ENCODE measurements at places on chromosomes 7 and 10.

GRCh38 chr7:70703785-70704184, 428.2 kb upstream of the GALNT17 start:
- no peak for DNase-seq

DNA sequence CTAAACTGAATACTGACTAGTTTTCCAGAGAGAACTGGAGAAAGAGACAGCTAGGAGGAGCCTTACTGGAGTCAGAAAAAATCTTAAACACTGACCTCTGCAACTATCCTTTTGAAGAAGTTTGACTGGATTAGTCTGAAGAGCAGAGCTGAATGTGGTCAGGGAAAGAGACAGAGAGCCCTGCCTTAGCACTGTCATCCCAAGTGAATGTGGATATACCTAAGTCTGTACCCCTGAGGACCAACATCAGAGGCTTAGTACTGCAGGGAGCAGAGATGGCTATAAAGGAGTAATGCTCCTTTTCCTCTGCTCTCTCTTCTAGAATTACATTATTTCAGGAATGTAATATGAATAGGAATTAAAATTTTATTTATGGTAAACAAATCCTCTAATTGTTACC, 69.8 kb upstream of the TMEM140 start:
- no peak for DNase-seq

- no peak for DNase-seq
Measured at GRCh38 chr7:147818317-147818716, 772.2 kb upstream of the C7orf33 start.

GRCh38 chr7:157306846-157307838, 29.7 kb upstream of the DNAJB6 start:
- no peak for DNase-seq

DNA sequence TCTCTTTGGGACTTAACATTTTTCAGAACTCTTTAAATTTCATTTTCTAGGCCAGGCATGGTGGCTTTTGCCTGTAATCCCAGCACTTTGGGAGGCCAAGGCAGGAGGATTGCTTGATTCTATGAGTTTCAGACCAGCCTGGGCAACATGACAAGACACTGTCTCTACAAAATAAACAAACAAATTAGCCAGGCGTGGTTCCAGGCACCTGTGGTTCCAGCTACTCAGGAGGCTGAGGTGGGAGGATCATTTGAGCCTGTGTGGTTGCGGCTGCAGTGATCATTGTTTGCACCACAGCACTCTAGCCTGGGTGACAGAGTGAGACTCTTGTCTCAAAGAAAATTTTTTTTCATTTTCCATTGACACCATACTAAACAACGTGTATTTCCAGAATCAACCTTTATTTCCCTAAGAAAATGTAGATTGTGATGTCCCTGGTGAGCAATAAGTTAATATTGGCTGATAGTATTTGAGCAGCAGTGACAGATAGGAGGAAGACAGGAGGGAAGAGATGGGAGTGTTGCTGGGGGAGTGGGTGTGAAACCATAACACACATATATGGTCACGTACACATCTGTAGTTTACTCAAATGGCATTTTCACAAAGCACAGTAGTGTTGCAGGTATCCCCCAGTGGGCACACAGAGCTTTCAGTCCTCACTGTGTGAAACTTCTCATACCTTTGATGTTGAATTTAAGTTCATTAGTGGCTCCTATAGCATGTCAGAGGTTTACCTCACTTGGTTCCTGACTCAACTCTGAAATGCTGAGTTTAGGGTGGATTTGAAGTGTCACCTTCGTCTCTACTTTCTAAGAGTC, 205.6 kb downstream of the AUTS2 start:
- DNase-seq, result peak; percentile 71

DNA sequence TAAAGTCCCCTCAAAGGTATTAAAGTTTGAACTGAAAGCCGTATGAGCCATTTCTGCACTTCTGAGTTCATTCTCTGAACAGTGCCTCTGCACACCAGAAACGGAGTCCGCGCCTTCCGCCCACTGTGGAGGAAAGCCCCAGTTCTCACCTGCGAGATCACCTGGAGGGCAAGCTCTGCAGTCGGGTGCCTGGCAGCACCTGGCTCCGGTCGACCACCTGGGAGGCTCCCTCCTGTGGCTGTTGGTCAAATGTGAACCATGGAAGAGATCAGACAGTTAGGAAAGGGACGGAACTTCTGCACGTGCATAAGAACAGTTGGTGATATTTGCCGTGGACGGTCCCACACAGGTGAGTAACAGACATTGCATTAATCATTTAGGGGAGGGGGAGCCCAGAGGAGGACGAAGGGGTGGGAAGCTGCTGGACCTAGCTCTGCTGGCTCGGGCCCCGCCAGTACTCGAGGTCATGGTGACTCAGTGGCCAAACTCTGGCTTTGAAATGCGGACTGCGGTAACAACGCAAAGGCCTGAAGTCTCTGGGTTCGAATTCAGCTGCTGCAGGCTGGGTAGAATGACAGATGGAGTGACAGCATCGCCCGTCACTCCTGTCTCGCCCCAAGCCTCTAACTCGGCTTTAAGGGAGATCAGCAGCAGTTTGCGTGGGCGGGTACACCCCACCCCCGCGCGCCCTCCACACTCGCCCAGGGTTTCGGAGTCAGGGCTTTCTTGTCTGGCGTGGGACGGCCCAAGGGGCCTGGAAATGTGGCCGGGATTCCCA, 1.7 kb upstream of the DPYSL4 start:
- DNase-seq, result no peak

DNA sequence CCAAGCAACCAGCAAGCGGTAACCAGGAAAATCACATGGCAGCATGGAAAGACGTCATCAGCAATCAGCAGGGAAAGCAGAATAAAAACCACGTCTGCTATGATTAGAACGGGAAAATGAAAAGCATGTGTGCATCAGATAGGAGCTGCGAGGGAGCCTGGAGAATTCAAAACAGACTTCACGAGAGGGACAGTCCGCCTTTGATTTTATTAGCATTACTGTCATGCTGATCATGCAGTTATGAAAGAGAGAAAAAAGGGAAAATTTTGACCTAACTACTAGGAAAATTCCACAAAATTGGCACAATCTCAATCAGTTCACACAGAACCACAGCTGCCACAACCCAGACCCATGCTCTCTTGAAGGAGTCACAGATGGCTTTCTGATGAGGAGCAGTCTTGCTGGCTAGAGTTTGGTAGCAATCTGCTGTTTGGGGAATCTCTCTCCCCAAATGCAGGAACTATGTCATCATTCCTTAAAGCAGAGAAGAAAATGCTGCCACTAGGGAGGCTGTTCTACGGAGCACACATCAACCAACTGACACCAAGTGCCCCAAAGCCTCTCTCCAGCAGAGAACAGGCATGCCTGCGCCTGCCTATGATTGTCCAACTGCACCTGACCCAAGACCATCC, 295.9 kb downstream of the TNS3 start:
- DNase-seq, result no peak

- DNase-seq, result no peak
Measured at GRCh38 chr10:124291001-124291701, 127.6 kb downstream of the OAT start.

GRCh38 chr7:31767686-31768358, 80.8 kb downstream of the PPP1R17 start:
- no peak for DNase-seq

DNA sequence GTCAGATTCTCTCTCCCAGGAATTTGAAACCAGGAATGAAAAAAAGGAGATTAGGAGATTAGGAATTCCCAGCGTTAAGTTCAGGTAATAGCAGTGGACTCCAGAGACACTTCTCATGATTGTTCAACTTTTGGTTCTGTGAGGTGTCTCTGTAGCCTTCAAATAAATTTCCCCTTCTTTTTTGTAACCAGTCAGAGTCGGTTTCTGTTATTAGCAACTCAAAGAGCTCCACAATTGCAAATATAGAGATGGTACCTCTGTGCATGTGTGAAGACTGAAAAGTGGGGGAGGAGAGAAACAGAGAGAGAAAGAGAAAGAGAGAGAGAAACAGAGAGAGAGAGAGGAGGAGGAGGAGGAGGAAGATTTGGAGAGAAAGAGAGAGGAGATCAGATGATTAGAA, 112.8 kb upstream of the STEAP1B start:
- DNase-seq, result no peak

DNA sequence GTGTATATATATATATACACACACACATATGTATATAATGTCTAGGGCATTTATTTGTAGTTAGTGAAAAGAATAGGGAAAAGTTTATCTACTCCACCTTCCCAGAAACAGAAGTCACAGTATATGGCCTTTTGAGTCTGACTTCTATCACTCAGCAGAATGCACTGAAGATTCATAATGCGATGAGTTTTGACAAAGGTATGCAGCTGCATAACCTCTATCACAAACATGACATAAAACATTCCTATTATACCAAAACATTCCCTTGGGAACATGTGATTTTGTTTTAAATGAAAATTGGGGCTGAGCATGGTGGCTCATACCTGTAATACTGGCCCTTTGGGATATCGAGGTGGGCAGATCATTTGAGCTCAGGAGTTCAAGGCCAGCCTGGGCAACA, 137.3 kb upstream of the EEPD1 start:
- DNase-seq, result no peak

- no peak for DNase-seq
Measured at GRCh38 chr7:100785878-100786277, 41.4 kb downstream of the EPHB4 start.

GRCh38 chr7:50707236-50708006, 75.3 kb downstream of the GRB10 start:
- no peak for DNase-seq

GRCh38 chr10:131406676-131407392, 95.3 kb upstream of the TCERG1L start:
- no peak for DNase-seq

GRCh38 chr7:112010994-112011393, 195.2 kb downstream of the DOCK4 start:
- DNase-seq, result no peak

- peak; percentile 21 for DNase-seq
Measured at GRCh38 chr7:121279060-121279620, 49.7 kb upstream of the WNT16 start.

GRCh38 chr10:97049670-97050069, 136.1 kb downstream of the SLIT1 start:
- no peak for DNase-seq

DNA sequence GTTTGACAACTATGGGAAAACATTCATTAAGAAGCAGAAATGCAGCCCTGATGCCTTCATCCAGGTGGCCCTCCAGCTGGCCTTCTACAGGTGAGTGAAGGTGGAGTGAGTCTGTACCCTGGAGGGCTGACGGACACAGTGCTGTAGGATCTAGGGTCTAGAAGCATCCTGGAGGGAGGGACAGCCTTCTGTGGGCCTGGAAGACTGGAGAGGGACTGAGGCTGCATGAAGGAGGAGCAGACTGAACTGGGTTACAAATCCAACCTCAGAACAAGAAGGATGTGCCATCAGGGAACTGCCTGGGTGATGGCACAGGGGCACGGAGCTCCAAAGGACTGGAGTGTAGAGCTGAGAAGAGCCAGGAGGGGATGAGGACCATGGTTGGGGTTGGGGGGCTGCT, 27.5 kb upstream of the C10orf53 start:
- DNase-seq, result no peak

DNA sequence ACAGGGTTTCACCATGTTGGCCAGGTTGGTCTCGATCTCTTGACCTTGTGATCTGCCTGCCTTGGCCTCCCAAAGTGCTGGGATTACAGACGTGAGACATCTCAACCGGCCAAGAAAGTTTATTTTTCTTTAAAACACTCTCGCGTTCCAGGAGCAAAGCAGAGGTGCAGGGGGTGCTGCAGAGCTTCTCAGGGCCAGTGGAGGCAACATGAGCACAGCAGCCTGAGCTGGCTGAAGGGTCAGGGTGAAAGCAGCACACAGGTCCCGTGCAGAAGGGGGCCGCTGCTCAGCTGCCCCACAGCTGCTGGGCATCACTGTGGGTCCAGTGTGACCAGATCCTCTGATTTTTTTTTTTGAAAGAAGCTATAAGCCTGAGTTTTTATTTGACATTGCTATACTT, 46.1 kb downstream of the EPHB4 start:
- no peak for DNase-seq

DNA sequence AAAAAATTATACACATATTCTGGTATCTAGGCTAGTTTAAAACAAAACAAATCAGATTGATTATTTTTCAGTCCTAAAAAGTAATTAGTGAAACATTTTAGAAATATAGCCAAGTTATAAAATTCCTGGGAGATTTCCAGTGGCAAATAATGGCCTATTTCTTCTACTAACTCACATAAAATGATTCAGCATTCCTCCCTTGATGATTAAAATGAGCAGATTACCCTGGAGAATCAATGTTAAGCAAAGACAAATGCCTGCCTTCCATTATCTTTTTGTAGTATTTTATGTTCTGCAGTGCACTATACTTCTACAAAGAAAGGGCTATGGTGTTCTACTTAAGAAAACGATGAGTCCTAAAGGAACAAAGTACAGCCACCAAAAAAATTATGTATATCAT, 53.6 kb downstream of the PARD3 start:
- DNase-seq, result no peak

- no peak for DNase-seq
Measured at GRCh38 chr10:15745751-15746150, 26.0 kb upstream of the ITGA8 start.

GRCh38 chr7:47043304-47043703, 538.6 kb downstream of the TNS3 start:
- DNase-seq, result no peak

GRCh38 chr7:86667732-86668131, 24.0 kb downstream of the GRM3 start:
- no peak for DNase-seq

Data from activated CD4-positive, alpha-beta T cell treated with anti-CD3 and anti-CD28 coated beads, Interleukin-2, amount 50 U/mL, for 16 hours (primary cell).